ENCODE measurements at places on chromosomes 13 and 19.

GRCh38 chr13:37481011-37481884 is 117.3 kb downstream of the POSTN start:
- DNase-seq = no peak

GRCh38 chr19:41206456-41206855 is 12.6 kb upstream of the AXL start:
- no peak for DNase-seq

GRCh38 chr19:17431417-17431816 is 11.6 kb downstream of the MVB12A start:
- DNase-seq = no peak

DNA sequence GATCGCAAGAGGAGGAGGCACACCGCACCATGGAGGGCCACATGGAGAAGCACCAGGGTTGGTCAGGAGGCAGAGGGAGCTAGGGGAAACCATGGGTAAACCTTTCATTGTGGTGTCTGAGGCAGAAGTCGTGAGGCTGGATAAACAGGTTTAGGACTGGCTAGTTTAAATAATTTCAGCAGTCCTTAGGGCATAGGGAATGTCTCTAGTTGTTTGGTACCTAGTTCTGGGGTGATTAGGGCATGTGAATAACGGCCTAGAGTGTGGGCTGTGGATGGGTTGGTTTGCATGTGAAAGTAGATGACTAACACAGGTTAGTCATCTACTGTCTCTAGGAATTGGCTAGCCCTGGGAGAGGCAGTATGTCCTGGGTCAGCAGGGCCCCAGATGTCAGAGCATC is 102.3 kb downstream of the STOML3 start:
- no peak for DNase-seq

DNA sequence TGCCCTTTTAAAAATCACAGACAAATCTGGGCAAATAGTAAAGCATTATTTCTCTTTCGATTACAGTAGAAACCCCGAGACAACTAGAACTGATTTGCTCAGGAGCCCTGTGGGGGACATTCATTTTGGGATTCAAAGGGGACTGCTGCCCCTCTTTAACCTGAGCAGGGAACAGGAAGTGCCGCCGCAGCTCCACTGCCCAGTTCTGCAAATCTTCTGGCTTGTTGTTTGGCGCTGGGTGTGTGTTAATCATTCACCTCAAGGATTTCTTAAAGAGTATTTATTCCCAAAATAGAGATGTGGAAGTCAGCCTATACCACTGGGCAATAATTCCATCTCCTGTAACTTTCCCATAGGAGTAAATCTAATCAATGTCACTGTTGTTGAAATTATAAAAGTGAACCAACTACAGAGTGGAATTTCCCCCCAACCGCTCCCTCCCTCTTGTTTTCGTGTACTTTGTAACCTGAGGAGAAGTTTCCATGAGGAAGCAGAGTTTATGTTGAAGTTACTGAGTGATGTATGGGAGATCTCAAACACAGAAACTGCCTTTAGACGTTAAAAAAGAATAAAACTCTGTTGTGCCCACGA is 515.8 kb downstream of the KLF12 start:
- no peak for DNase-seq

DNA sequence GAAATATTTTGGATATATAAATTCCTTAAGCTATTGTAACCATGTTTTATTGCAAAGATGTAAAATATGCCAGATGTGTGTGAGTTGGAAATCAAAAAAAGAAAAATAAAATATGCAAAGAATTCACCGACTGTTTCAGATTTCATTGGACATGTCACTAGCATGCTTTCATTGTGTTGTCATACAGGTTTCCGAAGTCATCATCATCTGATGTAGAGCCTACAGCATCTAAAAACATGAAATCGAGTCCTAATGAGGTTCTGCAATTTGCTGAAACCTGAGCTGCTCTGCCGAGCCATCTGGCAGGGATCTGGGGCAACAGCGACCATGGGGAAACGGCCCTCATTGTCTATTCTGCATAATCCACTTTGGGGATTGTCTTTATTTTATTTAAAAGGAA is 196.1 kb upstream of the MAB21L1 start:
- no peak for DNase-seq

DNA sequence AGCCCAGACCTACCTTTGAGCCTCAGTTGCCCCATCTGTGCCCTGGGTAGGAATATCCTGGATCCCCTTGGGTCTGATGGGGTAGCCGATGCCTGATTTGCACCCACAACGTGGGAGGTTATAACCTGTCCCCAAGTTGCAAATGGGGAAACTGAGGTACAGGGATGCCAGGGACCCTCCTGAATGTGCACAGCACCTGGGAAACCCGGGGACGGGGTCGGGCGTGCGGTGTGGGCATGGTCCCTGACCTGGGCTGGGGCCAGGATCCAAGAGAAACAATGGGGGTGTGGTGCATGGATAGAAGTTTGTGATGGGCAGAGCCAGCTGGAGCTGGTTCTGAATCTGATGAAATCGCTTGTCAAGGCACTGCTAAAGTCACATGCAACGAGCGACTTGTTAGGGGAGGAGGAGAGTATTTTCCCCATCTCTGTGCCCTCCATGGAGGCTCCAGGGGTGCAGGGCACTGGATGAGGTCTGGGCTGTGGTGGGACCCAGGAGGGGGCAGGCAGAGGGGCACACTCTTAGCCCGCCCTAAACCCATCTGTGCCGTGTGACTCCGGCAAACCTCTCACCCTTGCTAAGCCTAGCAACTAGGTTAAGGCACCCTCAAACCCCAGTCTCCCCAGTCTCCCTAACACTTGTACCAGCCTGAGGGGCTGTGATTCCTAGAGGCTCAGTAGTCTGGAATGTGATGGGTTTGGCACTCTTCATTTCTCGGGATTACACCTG is 749 bp downstream of the GDF15 start:
- no peak for DNase-seq

DNA sequence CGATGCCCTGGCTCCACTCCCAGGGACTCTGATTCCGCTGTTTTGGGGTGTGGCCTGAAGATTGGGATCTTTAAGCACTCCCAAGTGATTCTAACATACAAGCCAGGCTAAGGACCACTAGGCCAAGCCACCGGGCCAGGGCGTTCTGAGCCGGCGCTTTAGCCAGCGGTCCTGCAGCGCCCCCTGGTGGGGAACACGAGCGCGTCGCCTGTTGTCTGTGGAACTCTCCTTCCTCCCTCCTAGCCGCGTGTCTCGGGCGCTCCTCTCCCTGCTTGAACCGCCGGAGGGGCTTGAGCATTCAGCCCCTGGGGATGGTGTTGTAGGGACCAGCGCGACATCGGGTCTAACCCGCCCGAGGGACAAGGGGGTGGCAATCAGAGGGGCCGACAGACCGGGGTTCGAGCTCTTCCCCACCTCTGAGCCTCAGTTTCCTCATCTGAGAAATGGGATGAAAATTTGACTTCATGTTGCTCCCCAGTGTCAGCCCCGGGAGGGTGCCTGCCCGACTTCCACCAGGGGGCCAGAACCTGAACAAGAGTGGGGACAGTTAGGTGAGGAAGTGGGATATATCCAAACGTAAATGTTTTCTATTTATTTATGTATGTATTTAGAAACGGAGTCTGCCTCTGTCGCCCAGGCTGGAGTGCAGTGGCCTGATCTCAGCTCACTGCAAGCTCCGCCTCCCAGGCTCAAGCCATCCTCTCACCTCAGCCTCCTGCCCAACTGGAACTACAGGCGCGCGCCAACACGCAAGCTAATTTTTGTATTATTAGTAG is 18.0 kb upstream of the PNMA8B start:
- no peak for DNase-seq

DNA sequence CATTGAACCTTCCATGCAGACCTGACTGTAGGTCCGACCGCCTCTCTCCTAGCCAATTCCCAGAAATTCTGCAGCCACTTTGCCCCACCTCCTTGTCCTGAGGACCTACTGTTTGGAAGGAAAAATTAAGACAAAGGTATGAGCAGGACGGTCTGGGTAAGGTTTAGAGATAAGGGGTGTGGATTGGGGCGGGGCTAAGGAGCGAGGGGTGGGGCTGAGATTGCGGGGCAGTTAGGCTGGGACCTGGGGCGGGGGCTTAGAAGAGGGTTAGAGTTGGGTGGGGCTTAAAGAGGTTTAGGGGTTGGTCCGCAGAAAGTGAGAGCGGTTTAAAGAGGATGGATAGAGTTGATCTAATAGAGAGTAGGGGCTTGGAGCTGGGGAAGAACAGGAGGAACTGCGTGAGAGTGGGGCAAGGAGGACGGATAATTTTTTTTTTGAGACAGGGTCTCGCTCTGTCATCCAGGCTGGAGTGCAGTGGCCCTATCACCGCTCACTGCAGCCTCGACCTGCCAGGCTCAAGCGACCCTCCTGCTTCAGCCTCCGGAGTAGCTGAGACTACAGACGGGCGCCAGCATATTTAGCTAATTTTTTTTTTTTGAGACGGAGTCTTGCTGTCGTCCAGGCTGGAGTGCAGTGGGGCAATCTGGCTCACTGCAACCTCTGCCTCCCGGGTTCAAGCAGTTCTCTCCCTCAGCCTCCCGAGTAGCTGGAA is 1.7 kb upstream of the ZNF865 start:
- DNase-seq = no peak

DNA sequence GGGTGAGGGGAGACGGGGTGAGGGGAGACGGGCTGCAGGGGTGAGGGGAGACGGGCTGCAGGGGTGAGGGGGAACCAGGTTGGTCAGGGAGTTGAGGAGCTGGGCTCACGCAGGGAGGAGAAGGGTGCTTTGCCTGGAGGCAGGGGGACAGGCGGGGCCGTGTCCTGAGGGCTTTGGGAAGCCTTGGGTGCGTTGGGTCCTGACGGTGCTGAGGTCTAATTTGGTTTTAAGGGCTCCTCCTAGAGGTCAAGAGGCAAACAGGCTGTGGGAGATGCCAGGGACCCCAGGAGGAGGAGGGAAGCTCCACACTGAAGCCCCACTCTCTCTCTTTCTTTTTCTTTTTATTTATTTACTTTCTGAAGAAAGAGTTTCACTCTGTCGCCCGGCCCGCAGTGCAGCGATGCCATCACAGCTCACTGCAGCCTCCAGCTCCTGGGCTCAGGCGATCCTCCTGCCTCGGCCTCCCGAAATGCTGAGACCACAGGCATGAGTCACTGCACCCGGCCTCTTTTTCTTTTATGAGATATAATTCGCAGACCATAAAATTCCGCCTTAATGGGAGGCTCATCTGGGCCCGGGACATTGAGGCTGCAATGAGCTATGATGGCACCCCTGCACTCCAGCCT is 9.3 kb upstream of the MISP start:
- DNase-seq = no peak

DNA sequence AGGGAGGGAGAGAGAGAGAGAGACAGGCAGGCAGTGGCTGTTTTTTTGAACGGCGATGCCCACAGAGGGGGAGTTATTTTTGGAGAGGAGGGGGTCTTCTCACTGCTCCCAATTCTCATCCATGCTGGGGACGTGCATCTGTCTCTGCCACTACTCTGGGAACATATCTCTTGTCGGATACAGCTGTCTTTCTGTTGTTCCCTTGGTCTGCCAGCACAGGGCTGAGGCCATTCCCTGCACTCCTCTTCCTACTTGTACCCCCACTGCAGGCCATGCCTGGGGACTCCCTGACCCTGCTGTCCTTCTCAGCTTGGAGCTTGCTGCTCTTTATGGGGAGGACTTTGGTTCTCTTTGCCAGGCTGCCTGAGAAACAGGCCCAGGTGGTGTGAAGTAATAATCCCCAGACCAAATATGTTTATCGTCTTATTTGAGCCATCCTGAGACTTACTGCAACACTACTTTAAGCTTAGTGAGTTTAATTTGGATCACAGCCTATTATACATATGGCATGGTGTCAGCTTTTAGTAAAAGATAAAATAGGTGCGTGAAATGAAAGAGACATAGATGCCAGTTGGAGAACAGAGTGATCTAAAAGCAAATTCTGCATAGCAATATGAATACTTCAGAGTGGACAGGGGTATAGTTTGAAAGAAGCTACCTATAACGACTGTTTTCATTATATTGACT is 19.1 kb downstream of the LRCH1 start:
- DNase-seq = no peak

GRCh38 chr13:97464561-97464960 is 30.6 kb downstream of the RAP2A start:
- no peak for DNase-seq

- DNase-seq = no peak
Observed at GRCh38 chr13:52411629-52412028, 5.7 kb upstream of the THSD1 start.

DNA sequence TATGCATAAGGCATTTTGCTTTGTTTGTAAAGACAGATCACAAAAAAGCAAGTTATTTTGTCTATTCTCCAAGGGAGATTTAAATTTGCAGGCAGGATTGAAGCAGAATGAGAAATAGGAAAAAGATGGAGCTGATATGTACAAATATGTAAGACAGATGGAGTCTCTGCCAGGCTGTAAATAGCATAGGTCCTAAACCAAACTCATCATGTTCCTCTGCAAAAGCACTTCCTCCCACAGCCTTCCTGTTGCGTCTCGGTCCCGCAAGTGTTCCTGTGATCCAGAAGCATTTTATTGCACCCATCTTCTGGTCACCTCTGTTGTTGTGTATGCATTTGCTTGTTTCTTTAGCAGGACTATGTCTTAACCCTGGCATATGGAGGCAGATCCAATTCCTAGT is 95.7 kb upstream of the CLDN10 start:
- no peak for DNase-seq

DNA sequence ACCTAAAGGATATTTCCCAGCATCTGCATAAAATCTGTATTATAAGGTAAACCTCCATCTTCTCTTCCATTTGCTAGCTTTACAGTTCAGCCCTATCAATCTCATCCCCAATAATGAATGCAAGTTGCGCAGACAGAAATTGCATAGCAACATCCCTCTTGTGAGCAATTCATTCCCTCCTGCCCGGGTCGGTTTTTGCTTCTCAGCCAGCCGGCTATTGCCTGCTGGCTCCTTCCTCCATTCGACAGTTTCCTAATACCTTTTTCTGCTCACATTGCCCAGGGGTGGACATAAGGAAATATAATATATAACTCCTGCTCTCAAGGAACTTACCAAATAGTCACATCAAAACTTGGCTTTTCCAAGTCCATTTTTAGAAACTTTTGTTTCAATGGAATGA is 125.2 kb downstream of the FGF9 start:
- DNase-seq = no peak

DNA sequence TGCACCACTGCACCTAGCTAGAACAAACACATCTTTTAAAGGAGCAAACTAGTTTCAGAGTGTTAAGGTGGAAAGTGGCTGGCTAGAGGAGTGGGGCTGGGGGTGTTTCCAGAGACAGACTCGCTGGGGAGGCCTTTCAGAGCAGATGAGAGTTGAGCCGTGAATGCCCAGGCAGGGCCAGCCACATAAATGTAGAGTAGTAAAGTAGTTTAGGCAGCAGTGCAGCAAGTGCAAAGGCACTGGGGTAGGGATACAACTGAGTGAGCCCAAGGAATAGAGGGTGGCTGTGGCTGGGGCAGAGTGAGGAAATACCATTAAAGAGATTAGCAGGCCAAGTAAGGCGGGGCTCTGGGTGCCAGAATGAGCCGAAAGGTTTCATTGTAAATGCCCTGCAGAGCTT is 72.0 kb downstream of the ALOX5AP start:
- no peak for DNase-seq

Measured in smooth muscle cell of the brain vasculature (primary cell).